ENCODE measurements at places on chromosomes 2 and 18.

- no peak for DNase-seq
These were observed 2.6 kb downstream of the ADCYAP1 start for GRCh38 chr18:907115-907884.

GRCh38 chr2:118014492-118014824 lies 588 bp upstream of the CCDC93 start:
- no peak for DNase-seq

- DNase-seq: no peak
These were observed 104.1 kb downstream of the DPP10 start for GRCh38 chr2:114546531-114546930.

- no peak for DNase-seq
These were observed 53.0 kb upstream of the LCLAT1 start for GRCh38 chr2:30394096-30394495.

DNA sequence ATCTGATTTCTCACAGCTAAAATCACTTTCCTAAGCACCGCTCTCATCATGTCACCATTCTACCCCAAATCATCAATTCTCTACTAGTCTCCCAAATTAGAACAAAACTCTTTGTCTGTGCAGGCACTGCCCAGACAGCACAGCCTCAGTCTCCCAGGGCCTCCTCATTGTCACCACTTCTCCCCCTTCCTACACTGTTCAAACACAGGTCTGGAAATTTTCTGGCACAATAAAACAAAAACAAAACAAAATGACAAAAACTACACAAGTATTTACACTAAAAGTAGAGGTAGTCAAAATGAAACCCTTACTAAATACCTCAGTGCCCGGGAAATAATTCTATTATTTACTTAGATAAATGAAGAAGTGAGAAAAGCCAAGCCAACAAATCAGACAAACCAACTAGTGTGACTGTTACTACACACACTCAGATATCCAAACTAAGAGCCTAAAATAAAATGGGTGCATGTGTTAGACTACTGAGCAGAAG lies 156.2 kb upstream of the DNMT3A start:
- DNase-seq: no peak

GRCh38 chr2:2243666-2244065 lies 87.4 kb downstream of the MYT1L start:
- no peak for DNase-seq

GRCh38 chr18:24797981-24798380 lies 337.5 kb downstream of the HRH4 start:
- DNase-seq: no peak

DNA sequence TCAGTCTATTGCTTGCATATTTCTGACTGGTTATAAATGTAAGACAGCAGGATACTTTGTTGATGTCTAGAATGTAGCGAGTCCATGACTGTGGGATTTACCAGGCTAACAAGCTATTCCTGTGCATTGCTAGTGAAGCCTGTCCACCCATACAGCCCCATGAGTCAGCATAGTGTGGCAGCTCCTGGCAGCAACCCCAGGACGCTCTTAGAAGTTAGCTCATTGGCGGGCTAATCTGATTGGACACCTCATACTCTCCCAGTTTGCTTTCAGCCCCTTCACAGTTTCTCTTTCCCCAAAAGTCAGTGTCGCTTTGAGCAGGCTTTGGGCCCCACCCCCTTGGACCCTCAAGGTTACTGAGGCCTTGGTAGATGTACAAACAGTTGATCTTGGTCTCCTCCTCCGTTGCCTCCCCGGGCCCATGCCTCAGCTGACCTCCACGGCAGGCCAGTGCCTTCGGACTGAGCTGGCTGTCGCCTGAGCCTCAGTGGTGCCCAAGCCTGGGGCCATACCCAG lies 48.0 kb downstream of the COA5 start:
- DNase-seq: no peak

GRCh38 chr18:55314615-55315237 lies 273.3 kb downstream of the TCF4 start:
- no peak for DNase-seq

DNA sequence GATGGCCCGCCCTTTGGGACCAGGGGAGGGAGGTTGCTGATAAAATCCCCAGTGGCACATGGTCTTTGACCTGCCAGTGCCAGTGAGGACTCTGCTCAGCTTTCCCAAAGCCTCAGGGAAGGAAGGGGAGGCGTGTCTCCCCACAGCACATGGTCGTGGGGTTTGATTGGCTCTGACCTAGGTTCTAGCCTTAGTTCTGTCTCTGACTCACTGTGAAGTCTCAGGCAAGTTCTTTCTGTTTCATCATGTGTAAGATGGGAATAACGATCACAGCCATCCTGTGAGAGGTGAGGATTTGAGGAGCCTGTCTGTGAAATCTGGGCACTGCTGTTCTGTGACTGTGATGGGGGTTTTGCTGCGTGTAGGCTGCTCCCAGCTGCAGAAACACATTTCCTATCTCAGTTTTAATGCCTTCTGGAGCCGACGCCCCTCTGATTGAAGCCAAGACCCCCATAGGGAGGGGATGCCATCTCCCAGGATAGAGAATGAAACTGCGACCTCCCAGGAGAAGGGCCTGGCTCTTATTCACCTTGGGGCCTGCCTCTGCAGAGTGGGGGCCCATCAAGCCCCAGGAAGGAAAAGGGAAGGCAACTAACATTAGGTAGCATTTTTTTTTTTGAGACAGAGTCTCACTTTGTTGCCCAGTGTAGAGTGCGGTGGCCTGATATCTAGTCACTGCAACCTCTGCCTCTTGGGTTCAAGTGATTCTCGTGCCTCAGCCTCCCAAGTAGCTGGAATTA lies 84.0 kb downstream of the DDX1 start:
- no peak for DNase-seq

DNA sequence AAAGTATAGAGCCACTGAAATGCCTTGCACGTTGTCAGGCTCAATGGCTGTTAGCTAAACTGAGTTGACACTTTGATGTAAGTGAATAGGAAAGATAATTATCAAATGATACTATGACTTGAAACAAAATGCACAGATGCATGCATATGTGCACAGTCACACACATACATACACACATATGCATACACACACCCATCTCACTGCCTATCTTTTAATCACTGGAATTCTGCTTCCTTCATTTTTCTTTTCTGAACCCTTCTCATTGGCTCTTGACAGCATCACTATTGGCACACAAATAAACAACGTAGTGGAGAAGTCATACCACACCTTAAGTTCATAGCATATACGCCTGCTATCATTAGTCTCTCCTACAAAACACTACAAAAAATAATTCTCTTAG lies 154.9 kb upstream of the NCKAP5 start:
- DNase-seq: no peak

DNA sequence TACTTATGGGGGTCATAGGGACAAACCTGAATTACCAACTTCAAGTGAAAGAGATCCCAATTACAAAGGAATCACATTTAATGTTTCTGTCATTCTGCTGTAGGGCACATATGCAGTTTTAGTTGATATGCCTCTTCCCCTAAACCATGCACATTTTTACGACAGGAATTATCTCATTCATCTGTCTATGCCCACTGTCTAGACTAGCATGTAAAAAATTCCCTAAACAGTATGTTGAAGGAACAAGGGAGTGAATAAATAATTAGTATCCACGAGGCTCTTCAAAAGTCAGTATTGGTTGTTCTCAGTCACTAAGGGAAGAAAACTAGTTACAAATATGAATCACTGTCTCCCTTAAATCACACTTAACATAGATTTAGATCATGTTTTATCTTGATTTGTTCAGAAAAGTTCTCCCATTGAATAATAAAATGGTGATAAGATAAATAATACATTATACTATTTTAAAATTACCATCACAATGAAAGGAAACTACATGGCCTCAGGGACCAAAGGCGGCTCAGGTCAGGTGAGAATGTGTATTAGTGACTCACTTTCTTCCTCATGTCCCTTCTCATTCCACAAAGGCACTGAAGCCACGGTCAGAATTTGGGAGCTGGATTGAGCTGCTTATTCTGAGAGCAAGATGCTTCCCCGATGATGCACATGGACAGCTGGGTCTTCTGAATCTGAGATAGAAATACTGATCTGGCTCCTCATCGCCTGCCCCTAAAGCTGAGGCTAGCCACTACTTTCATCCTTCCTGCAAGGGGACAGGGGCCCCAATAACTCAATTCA lies 29.1 kb downstream of the DYM start:
- DNase-seq: no peak

DNA sequence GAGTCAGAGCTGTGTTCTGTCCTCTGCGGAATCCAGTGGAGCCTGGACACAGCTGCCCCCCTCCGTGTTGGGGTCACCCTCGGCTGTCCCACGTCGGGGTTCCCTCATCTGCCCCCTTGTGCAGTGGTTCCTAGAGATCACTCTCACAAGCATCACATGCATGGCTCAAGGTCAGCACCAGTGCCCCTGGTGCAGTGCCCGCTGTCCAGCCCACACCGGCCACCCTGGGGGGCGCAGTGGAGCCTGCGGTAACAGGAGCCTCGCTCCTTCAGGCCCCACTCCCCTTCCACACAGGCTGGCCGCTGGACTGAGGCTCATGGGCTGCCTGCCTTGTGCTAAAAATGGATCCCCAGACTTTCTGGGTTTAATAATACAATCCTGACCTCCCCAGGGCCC lies 8.8 kb downstream of the TEKT4 start:
- DNase-seq: no peak

DNA sequence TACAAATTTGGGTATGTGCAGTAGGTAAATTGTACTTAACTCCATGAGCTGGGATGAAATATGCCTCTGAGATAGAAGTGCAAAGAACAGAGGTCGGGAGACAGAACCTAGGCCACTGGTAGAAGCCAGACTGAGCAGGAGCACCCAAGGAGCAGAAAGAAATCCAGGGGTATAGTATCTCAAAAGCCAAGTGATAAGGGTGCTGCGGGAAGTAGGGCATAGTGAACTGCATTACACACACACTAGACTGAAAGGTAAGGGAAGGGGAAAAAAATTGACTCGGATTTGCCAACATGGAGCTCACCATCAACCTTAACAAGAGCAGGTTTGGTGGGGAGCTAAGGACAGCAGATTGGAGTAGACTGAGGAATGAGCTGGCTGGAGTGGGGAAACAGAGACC lies 89.3 kb upstream of the TMEM247 start:
- no peak for DNase-seq

GRCh38 chr2:226788881-226789490 lies 10.6 kb downstream of the IRS1 start:
- no peak for DNase-seq

DNA sequence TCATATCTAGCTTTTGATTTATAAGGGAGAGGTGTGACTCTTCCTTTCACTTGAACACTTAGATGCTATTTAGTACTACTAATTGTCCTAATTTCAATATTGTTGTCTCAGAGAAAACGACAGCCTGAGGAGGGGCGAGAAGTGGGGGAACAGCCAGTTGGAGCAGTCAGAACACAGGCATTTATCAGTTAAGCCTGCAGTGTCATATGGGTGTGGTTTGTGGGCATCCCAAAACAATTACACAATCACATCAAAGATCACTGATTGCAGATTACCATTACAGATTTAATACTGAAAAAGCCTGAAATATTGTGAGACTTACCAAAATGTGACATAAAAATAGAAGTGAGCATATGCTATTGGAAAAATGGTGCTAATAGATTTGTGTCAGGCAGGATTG lies 15.8 kb downstream of the TMEM131 start:
- no peak for DNase-seq

- DNase-seq: no peak
These were observed 31.4 kb downstream of the ATOH8 start for GRCh38 chr2:85785027-85785822.

DNA sequence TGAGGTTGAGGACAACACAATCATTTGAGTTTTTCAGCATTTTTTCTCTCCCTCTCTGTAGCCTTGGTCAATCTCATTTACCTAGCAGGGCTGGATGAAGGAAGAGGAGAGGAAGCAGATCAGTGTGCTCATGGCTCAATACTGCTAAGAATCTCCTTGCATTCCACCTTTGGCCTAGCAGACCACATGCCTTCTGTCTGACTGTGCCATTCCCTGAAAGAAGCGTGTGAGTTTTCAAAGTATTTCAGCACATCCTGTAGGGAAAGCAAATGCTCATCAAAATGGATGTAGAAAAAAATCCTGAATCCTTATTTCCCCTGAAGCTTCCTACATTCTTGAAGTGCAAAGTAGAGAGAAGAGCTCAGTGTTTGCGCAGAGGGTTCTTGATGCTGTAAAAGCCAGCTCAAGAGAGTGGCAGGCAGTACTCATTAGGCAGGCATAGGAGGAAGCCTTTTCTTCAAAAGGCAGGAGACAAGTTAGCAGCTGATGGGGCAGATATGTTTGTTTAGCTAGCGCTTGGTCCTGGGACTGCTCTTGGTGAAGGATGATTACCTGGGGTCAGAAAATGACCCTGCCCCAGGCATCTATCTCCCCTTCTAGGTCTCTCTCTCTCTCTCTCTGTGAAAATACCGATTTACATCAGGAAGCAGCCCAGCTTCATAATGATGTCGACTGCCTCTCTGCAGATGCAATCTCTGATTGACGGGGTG lies 14.4 kb upstream of the PIK3C3 start:
- peak; percentile 24 for DNase-seq

DNA sequence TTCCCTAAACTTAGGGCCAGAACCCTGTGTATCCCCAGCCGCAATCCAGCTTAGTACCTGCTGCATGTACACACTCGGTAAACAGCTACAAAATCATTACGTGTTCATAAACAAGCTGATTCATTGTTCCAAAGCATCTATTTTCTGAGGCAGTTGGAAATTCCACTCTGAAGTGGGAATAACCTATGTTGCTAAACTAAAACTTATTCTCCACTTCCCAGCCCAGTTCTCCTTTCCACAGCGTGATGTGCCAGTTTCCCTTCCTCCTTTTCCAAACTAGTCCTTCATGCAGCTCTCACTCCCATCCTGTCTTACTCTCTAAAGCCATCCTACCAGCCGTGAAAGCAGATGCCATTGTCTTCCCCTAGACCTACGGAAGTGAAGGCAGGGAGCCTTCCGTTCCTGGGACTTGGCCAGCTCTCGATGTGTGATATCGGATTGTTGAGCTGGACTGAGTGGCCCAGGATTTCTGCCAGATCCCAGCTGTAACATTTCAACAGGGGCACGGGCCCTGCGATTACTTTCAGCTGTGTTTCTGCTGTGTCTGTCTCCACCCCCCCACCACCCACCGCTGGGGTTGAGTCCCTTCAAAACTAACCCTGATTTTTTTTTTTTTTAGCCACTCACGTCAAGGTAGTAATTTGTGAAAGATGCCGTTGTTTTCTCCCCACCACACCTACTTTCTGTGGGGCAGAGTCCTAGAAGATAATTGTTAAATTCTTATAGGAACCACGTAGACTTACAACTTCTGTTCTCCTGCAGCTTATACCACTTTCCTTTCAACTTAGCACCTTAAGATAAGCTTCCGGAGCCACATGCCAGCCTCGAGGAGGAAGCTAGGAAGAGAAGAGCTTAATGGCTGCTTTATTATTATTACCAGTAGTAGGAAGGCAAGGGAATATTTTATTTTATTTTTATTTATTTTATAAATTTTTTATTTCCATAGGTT lies 100.9 kb downstream of the CRIM1 start:
- DNase-seq: no peak

GRCh38 chr2:108823286-108823685 lies 36.7 kb downstream of the CCDC138 start:
- DNase-seq: no peak

DNA sequence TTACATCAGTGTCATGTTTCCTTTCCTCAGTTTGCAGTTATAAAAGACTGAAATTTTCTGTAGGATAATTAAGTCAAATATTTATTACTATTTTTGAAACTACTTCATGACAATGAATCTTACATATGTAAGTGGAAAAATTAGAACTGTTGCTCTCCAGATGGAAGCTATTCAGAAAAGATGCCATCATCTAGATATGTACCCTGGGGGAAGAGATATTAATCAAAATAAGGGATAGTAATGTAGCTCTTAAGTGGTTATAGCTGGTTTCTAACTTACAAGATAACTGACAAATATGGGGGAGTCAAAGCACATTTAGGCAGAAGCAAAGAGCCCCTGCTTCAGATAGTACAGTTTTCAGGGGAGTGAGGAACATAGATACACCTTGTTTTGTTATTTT lies 38.1 kb upstream of the PAX3 start:
- DNase-seq: no peak

GRCh38 chr2:3099145-3099859 lies 278.3 kb downstream of the EIPR1 start:
- no peak for DNase-seq

Measured in T1000 (cell line).